ENCODE measurements at places on chromosomes 4 and X.

DNA sequence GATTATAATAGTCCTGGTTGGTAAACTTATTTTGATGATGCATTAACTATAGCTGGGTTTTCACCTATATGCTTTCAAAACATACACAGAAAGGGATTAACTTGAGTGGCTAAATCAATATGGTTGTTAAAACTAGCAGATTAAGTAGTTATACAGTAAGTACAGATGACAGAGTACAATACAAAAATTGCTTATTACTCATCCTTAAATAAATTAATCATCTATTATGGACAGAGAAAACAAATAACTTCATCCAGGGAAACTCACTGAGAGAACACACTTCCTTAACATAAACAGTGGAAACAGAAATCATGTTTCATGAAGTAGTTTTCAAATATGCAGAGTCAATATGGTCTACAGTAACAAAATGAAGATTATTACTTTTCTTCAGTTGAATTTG, 133.4 kb downstream of the AREG start:
- DNase-seq, result no peak

DNA sequence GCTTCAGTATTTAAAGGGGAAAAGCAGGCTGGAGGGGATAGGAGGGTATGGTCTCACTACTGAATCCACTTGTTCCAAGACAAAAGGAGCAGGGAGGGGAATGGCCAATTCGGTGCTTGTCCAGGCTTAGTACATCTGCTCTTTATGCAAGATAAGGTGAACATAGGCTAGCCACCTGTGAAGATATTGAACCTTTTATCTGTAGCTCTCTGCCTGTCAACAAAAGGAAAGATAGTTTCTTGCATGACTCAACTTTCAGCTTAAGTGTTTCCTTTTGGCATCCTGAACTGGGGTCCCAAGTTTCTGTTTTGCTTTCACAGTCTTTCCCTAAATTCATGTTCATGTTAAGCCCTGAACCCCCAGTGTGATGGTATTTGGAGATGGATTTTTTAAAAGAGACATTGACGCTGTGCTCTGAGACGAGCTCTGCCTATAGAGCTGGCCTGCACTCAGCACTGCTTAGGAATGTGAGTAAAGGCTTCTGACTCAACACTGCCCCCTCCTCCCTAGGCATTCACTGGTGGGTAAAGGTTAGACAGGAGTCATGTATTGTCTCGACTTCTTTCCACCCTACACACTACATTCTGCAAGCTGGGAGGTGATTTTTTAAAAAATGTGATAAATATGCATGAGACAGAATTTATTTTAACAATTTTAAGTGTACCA, 28.2 kb downstream of the FAM149A start:
- DNase-seq, result no peak

GRCh38 chrX:136417806-136418205, 69.9 kb upstream of the BRS3 start:
- DNase-seq, result no peak

DNA sequence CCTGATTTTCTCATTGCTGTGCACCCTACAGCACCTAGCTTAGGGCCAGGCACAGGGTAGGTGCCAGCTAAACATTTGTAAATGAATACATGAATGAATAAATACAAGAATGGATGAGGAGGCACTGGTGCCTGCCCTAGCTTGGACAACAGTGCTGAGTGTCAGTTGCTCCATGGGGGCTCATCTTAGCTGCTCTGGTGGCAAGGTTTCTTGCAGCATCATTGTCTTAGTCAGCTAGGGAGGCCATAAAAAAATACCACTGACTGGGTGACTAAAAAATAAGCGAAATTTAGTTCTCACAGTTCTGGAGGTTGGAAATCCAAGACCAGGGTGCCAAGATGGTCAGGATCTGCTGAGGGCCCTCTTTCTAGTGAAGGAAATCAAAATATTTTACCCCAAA, 31.2 kb downstream of the TMEM31 start:
- no peak for DNase-seq

DNA sequence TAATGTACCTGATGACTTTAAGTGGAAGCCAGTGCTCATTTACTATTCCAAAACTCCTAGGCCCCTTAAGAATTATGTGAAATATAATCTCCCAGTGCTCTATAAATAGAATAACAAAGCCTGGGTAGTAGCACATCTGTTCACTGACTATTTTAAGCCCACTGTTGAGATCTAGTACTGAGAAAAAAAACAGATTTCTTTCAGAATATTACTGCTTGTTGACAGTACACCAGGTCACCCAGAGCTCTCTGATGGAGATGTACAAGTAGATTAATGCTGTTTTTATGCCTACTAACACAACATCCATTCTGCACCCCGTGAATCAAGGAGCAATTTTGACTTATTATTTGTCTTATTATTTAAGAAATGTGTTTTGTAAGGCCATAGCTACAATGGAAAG, 75.7 kb downstream of the FAM47C start:
- no peak for DNase-seq

GRCh38 chr4:6118201-6118600, 82.1 kb downstream of the JAKMIP1 start:
- no peak for DNase-seq

GRCh38 chrX:130167040-130167439, 1.4 kb upstream of the AIFM1 start:
- DNase-seq, result no peak

DNA sequence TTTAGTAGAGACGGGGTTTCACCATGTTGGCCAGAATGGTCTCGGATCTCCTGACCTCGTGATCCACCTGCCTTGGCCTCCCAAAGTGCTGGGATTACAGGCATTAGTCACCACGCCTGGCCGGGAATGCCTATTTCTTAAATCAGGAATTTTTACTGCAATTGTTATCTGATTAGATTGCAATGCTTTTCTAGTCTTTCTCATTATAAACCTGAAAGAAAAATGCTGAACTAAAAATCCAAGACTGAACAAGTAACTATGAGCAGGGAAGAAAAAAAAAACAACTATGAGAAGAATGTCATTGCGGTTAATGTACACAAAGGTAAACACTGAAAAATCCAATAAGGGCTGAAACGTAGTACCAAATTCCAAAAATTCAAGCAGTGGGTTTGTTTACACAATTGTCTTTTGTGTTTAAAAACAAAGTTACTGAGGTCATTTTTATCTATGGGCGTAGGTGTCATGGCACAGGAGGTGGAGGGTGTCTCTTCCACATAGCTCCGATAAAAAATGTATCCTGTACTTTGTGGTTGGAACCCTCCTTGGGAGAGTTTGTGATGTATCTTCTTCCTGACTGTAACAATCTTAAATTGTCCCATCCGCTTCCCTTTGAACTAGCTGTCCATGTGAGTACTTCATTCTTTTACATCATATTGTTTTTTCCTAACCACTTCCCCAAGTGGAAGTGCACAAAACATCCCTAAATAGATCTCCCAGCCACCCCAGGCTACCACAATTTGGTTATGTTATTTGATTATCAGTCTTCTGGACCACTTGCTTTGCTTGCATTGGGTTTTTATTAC, 11.1 kb upstream of the TMEM156 start:
- no peak for DNase-seq

DNA sequence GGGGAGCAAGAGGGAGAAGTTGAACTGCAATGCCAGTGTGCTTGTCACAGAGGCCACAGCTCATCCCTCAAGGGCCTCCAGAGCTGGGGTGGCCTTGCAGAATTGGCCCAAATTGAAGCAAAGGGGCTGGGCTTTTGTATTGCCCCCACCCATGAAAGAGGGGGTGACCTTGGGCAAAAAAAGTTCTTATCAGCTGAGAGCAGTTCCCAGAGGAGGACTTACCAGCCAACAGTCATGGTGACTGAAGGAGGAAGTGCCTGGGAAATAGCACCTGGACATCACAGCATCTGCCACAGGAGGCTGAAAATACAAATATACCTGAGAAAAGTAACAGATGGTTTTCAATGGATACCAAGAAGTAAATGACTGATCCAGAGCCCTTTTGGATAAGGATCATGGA, 262.4 kb downstream of the MID1IP1 start:
- no peak for DNase-seq

DNA sequence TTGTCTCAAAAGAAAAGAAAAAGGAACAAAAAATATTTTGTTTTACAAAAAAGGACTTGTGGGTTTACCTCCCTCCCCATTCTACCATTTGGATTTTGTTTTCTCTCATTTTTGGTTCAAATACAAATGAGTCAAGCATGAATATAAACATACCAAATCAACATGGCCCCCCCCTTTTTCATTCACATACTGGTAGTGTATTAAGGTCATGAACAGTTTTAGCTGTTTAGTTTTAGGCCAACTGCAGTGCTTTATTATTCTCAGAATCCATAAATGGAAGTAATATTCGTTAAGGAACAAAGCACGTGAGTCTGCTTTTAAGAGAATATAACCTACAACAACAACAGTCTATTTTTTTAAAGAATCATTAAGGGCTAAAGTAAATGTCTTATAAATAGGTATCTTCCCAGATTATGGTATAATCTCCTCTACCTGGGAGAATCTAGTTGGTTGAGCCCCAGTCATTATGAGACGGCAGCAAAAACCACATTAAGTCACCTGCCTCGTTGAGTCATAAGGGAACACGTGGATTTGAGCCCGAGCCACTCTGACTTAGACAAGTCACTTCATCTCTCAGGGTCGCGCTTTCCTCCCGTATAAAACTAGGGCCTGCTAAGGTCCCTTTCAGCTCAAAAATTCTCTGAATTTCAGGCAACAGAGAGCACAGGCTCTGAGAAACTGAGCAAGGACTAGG, 26.7 kb downstream of the BCLAF3 start:
- peak; percentile 6 for DNase-seq

- DNase-seq, result no peak
Measured at GRCh38 chrX:9071031-9071650, 37.2 kb upstream of the FAM9B start.

DNA sequence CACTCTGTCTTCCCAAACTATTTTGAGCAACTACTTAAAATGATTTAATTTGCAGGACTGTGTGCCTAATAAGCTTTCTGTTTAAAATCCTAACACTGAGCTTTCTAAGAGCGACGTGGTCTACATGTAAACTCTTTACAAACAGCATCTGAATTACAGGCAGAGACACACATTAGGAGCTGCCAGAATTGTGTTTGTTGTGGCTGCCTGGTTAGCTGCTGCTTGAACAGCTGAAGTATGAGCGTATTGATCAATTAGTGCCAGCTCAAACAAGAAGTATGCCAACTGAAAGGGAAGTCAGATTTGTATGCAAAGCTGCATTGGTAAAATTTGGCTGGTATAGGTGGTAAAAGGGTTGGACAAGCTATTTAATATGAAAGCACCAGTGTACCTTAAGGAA, 384.4 kb downstream of the PCDH7 start:
- no peak for DNase-seq
